ENCODE measurements at places on chromosomes 1 and 21.

GRCh38 chr1:2529784-2530512 is at the start of gene HES5:
HES5 (minus strand) TSS chr1:2530263; CDS start chr1:2530164, 99 bp downstream.
- no peak for DNase-seq

DNA sequence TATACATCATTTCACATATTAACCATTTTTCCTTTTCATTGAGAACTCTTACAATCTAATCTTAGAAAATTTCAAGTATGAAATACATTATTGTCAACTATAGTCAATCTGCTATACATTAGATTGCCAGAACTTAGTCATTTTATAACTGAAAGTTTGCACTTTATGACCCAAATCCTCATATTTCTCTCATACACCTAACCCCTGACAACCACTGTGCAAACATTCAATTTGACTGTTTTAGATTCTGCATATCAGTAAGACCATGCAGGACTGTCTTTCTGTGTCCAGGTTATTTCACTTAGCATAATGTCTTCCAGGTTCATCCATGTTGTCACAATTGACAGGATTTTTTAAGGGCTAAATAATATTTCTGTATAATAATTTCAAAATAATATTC is 1299.0 kb upstream of the B3GALT2 start:
- no peak for DNase-seq

- DNase-seq, result no peak
These were observed 66.3 kb downstream of the MAP3K7CL start for GRCh38 chr21:29196670-29197191.

DNA sequence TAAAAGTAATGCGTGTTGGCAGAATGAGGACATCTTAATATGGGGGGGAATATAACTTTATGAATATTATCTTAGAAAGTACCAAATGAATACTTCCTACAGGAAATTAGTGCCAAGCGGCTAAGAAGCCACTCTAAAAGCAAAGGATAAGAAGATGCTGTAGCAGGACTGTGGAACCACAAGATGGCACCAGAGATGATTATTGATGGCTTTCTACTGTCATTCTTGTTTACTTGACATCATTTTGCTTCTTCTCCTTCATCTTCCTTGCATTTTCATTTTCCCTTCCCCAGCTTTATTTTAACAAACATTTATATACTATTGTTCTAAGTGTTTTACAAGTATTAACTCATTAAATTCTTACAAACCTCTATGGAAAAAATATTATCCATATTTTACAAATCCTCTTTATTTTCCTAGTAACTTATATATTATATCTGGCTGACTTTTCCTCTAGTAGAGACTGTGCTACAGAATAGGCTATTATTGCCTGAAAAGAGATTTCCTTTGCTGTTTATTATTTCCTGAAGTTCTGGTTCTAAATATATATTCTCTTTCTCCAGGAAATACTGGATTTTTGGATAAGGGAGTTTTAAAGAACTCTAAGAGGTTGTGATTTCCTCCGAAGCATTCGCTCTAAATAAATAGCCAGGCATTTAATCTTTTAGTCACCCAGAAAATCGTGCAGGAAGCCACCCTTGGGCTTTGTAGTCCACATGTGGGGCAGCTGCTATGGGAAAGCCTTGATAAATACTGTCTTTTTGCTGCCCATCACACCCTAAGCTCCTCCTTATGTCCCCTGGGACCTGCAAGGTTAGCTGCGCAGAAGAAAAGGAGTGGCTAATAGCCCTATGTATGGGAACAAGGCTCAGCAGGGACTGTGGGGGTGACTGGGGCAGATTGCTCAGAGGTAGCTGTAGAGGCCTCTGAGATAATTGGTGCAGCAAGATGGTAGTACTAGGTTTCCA is 69.8 kb downstream of the TPR start:
- no peak for DNase-seq

DNA sequence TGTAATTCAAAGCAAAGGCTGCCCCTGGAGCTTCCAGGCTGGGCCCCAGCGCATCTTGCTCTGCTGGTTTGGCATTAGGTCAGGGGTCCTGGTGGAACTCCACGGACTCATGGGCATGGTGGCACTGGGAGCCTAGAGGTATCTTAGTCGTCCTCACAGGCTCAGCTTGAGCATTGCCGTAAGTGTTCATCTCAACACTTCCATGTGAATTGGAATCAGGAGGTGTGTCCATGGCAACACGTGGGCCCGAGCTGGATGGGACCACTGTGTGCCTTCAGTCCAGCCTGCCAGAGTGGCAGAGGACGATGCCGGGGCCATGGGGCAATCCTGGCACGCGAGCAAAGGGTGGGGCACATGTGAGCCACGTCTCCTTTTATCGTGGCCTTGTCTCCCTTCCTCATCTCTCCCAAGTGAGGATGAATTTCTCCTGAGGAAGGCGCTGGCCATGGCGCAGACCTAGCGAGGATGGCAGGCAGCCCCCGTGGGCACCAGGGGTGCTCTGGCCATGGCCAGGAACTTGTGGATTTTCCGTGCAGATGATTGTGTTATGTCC is 47.0 kb downstream of the AGPAT3 start:
- no peak for DNase-seq

GRCh38 chr1:96987186-96987703 is 265.7 kb downstream of the PTBP2 start:
- no peak for DNase-seq

GRCh38 chr1:193730017-193730416 is 543.6 kb upstream of the B3GALT2 start:
- no peak for DNase-seq

- no peak for DNase-seq
These were observed 413 bp downstream of the EFCAB7 start for GRCh38 chr1:63523738-63524137.

GRCh38 chr1:100523038-100523652 is 14.8 kb upstream of the GPR88 start:
- no peak for DNase-seq

- no peak for DNase-seq
These were observed 93.1 kb downstream of the DMRTB1 start for GRCh38 chr1:53552146-53552861.

- DNase-seq, result no peak
These were observed 70.0 kb downstream of the ALG14 start for GRCh38 chr1:95002540-95003432.

- no peak for DNase-seq
These were observed 108.9 kb downstream of the CRYAA start for GRCh38 chr21:43277481-43278351.

Data from stimulated activated CD8-positive, alpha-beta memory T cell treated with anti-CD3 and anti-CD28 coated beads, Interleukin-15, amount 100 ng/mL, for 1 hour (primary cell).